Osteocyte (in vitro differentiated cells): ENCODE measurements at places on chromosomes 3 and 15. TPM values are rescaled to one million over a fixed set of nuclear protein-coding genes. Genes with fewer than 3 reads are reported as not detected.

- peaks cover 76% of the 10 kb centered on the region for H3K4me1 ChIP-seq
- H3K27ac ChIP-seq = peak overlapping the region; percentile 83
- H3K27me3 ChIP-seq = no peaks in the 10 kb centered on the region
- H3K4me3 ChIP-seq = peak overlapping the region; percentile 44
- DNase-seq = no peak
- peaks cover 44% of the 10 kb centered on the region for H3K36me3 ChIP-seq
Measured at GRCh38 chr15:80480171-80480811, 76.1 kb downstream of the ARNT2 start.

- H3K27ac ChIP-seq = no peak overlapping the region
- H3K36me3 ChIP-seq = no peaks in the 10 kb centered on the region
- DNase-seq = no peak
- peaks cover 41% of the 10 kb centered on the region for H3K4me1 ChIP-seq
- H3K4me3 ChIP-seq = peak overlapping the region; percentile 77
Measured at GRCh38 chr3:165193366-165194254, 2.6 kb downstream of the SLITRK3 start.

DNA sequence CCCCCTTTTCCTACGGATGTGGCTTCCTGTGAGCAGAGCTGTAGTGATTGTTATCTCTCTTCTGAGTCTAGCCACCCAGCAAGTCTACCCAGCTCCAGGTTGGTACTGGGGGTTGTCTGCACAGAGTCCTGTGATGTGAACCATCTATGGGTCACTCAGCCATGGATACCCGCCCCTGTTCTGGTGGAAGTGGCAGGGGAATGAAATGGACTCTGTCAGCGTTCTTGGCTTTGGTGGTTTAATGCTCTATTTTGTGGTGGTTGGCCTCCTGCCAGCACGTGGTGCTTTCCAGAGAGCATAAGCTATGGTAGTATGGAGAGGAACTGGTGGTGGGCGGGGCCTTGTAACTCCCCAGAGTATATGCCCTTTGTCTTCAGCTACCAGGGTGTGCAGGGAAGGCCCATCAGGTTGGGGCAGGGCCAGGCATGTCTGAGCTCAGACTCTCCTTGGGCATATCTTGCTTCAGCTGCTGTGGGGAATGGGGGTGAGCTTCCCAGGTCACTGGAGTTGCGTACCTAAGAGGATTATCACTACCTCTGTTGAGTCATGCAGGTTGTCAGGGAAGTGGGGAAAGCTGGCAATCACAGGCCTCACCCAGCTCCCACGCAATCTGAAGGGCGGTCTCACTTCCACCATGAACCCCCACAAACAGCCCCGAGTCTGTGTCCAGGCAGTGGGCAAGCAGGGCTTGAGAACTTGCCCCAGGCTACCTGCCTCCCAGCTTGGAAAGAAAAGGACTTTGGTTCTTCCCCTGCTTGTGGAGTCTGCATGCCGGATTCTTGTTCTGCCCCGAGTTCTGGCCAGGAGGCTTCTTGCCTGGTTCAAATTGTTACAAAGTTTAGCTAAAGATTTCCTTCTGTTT lies 9.0 kb upstream of the ADGRG7 start:
- H3K4me3 ChIP-seq = no peak overlapping the region
- H3K27ac ChIP-seq = no peak overlapping the region
- no peaks in the 10 kb centered on the region for H3K36me3 ChIP-seq
- no peak for DNase-seq

NRROS gene
- total RNA-seq = 0.13 and 0.24 TPM in 2 replicates

TAGLN3 gene
- total RNA-seq = not detected in 2 replicates

DNA sequence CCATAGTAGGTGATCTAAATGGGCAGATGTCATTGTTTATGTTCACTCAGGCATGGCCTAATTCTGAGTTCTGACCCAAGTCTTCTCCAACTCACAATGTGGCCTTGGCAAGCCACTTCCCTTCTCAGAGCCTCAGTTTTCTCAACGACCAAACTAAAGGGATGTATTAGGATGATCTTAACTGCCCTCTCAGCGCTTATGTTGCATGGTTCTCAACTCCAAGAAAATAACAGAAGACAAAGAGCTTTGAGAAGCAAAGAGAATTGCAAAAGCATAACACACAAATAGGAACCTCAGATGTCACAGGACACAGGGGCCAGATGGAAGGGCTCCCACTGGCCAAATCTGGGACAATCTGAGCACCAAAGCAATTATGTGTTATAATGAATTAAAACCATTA lies 8.6 kb downstream of the RHCG start:
- no peak overlapping the region for H3K4me3 ChIP-seq
- DNase-seq = no peak
- H3K4me1 ChIP-seq = no peaks in the 10 kb centered on the region
- H3K27ac ChIP-seq = no peak overlapping the region

- H3K27ac ChIP-seq = peak within 1 kb of the TSS; percentile 68
- H3K4me3 ChIP-seq = peak within 1 kb of the TSS; percentile 94
- peaks cover 8% of the 10 kb centered on the region for H3K36me3 ChIP-seq
- H3K4me1 ChIP-seq = peaks cover 42% of the 10 kb centered on the region
Measured at GRCh38 chr3:194685718-194686413, at the start of gene FAM43A. TSS of gene FAM43A (plus strand) at chr3:194685883. CDS start at chr3:194686827, 944 bp downstream.

GRCh38 chr15:60353245-60353920 lies 44.4 kb downstream of the ANXA2 start:
- H3K27ac ChIP-seq = peak overlapping the region; percentile 81
- no peak for DNase-seq
- peaks cover 75% of the 10 kb centered on the region for H3K4me1 ChIP-seq
- H3K4me3 ChIP-seq = no peak overlapping the region
